Thyroid gland (tissue), 4 donors: ENCODE measurements at places on chromosomes 7 and 10.

- no peak for DNase-seq
- H3K27ac ChIP-seq = no peak overlapping the region
- no peaks in the 10 kb centered on the region for H3K27me3 ChIP-seq
- no peak overlapping the region for H3K4me3 ChIP-seq
- H3K36me3 ChIP-seq = no peaks in the 10 kb centered on the region
Measured at GRCh38 chr10:22823109-22823508, 104.7 kb upstream of the ARMC3 start.

DNA sequence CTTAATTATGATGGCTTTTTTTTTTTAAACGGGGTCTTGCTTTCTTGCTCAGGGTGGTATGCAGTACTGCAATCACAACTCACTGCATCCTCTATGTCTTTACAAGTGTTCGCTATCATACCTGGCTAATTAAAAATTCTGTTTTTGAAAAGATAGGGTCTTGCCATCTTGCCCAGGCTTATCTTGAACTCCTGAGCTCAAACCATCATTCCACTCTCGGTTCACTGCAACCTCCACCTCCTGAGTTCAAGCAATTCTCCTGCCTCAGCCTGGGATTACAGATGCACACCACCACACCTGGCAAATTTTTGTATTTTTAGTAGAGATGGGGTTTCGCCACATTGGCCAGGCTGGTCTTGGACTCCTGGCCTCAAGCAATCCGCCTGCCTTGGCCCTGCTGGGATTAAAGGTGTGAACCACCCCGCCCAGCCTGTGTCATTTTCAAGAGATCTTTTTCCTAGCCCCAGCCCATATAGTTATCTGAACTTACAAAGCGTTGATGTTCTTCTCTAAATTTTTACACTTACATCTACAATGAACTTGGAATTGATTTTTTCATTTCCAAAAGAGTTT, 6.0 kb downstream of the HNRNPF start:
- H3K36me3 ChIP-seq = no peaks in the 10 kb centered on the region
- H3K4me3 ChIP-seq = no peak overlapping the region
- H3K27me3 ChIP-seq = no peaks in the 10 kb centered on the region
- H3K27ac ChIP-seq = no peak overlapping the region

GRCh38 chr10:111297351-111297848, 220.6 kb downstream of the ADRA2A start:
- no peaks in the 10 kb centered on the region for H3K36me3 ChIP-seq
- H3K27ac ChIP-seq = no peak overlapping the region
- no peaks in the 10 kb centered on the region for H3K27me3 ChIP-seq
- DNase-seq = no peak
- no peaks in the 10 kb centered on the region for H3K4me1 ChIP-seq
- H3K4me3 ChIP-seq = no peak overlapping the region

GRCh38 chr7:23350466-23350865, 51.3 kb downstream of the MALSU1 start:
- no peak for DNase-seq
- no peak overlapping the region for H3K4me3 ChIP-seq
- H3K27me3 ChIP-seq = no peaks in the 10 kb centered on the region
- H3K27ac ChIP-seq = no peak overlapping the region

- H3K4me3 ChIP-seq = no peak overlapping the region
- DNase-seq = peak; percentile 34
- H3K27me3 ChIP-seq = no peaks in the 10 kb centered on the region
Measured at GRCh38 chr7:108308903-108309302, 147.3 kb downstream of the NRCAM start.

- no peak overlapping the region for H3K27ac ChIP-seq
- peaks cover 9% of the 10 kb centered on the region for H3K4me1 ChIP-seq
- H3K4me3 ChIP-seq = no peak overlapping the region
- no peak for DNase-seq
- H3K27me3 ChIP-seq = no peaks in the 10 kb centered on the region
Measured at GRCh38 chr7:44120395-44120794, 3.0 kb downstream of the POLD2 start.
